Suppressor macrophage treated with lipopolysaccharide for 1 hour (primary cell): ENCODE measurements at places on chromosomes 4 and X.
A peak's percentile ranks its signal among the peaks of the same experiment; 100 is the strongest.

- DNase-seq = peak; percentile 36
Measured at GRCh38 chr4:95290702-95291101, 258.1 kb downstream of the UNC5C start.

GRCh38 chr4:178173771-178174170 lies 731.5 kb upstream of the AGA start:
- no peak for DNase-seq

DNA sequence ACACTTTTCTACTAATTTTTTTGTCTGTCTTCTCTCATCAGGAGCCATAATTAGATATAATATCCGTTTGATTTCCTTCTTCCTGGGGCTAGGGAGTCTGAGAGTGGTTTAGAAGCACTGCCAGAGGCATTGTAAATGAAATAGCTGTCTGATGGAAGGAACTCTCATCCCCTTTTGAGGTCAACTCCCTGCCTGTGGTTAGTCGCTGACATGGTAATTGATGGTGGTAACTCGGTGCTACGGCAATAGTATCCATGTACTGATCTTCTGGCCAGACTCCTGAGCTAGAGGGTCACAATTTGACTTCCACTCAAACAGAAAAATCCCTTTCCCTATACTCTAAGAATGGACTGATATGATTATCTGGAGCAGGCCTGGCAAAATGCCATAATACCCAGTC lies 108.1 kb upstream of the TRPC5 start:
- DNase-seq = no peak

GRCh38 chr4:188109157-188109755 lies at the start of gene TRIML2:
Gene TRIML2 (minus strand): TSS chr4:188109603. CDS start chr4:188105368, 4,235 bp downstream.
- no peak for DNase-seq

DNA sequence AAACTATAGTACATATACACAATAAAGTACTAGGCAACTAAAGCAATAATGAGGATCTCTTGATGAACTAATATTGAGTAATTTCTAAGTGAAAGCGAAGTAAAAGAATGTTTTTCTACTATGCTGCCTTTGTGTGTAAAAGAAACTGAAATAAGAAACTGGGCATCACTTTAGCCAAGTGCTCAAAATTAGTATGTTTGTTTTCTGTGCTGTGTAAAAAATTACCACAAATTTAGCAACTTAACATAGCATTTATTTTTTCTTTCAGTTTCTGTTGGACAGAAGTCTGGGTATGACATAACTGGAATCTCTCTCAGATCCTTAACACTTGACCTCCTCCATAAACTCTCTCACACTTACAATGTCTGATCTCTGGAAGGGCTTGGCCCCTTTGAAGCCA lies 687.1 kb upstream of the MAGEB2 start:
- DNase-seq = no peak

DNA sequence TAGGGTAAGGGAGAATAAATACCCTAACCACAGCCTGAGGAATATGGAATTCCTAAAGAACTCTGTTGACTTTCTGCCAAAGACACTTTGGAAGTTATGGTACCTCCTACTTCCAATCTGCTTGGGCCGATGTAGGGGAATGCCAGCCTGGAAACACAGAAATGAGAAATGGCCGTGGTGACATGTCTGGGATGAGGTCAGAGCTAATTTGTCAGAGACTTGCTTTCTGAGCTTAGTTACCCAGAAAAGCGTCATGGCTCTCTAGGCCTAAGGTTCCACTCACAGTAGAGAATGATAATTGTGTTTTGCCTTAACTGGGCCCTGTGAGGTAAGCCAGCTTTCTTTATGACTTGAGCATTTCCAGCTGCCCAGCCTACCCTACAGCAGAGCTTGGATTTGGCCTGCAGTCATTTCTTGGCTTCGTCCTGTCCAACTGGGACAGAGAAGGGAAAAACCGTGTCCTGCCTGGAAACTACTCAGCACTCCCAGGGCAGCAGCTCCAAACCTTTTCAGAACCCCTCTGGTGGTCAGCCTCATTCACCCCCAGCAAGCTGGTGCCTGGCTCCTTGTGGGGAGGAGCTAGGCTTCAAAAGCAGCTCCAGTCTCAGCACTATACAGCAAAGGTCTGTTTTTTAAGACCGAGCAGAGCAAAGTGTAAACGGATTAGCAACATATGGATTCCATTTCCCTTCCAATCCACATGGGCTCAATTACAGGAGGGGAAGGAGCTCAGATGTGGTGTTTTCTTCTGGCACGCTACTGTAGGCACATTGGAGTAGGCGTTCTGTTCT lies 92.3 kb downstream of the RLIM start:
- peak; percentile 32 for DNase-seq

- peak; percentile 39 for DNase-seq
Measured at GRCh38 chr4:190020790-190021717, 6.0 kb downstream of the FRG2 start.
